ENCODE measurements at places on chromosomes 3 and 15. TPM values are rescaled to one million over a fixed set of nuclear protein-coding genes. Genes with fewer than 3 reads are reported as not detected.

The UBE2E2 gene
- total RNA-seq = 6.4 TPM

- peaks cover 19% of the 10 kb centered on the region for H3K4me1 ChIP-seq
- no peak overlapping the region for H3K4me3 ChIP-seq
- no peak for DNase-seq
- H3K27ac ChIP-seq = no peak overlapping the region
Observed at GRCh38 chr3:71191031-71191482, 392.5 kb downstream of the FOXP1 start.

DNA sequence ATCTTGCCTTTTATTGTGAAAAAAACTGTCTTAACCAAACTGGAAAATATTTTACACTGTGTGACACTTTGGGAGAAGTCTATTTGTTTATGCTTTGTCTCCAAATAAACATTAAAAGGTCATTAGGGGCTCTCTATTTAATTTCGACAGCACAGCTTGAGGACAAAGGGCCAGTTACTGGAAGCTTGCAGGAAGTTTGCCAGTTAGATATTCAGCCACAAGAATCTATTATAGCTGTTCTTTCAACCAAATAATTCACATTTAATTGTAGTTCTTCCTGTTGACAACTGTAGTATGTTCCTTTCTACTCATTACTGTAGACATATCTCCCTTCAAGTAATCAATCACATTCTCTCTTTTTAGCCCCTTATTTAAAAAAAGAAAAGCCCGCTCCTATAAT is 6.1 kb downstream of the CP start:
- DNase-seq = no peak
- H3K4me3 ChIP-seq = no peak overlapping the region
- no peaks in the 10 kb centered on the region for H3K4me1 ChIP-seq
- no peaks in the 10 kb centered on the region for H3K36me3 ChIP-seq

The CNTN3 gene
- not detected for total RNA-seq

DNA sequence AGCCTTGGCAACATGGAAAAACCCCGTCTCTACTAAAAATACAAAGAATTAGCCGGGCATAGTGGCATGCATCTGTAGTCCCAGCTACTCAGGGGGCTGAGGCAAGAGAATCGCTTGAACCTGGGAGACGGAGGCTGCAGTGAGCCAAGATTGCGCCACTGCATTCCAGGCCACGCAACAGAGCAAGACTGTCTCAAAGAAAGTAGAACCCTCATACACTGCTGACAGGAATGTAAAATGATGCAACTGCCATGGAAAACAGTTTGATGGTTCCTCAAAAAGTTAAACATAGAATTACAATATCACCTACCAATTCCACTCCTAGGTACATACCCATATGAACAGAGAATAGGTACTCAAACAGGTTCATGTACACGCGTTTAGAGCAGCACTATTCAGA is 158.9 kb downstream of the TBC1D5 start:
- H3K27me3 ChIP-seq = no peaks in the 10 kb centered on the region
- no peak overlapping the region for H3K4me3 ChIP-seq
- peaks cover 3% of the 10 kb centered on the region for H3K4me1 ChIP-seq

DNA sequence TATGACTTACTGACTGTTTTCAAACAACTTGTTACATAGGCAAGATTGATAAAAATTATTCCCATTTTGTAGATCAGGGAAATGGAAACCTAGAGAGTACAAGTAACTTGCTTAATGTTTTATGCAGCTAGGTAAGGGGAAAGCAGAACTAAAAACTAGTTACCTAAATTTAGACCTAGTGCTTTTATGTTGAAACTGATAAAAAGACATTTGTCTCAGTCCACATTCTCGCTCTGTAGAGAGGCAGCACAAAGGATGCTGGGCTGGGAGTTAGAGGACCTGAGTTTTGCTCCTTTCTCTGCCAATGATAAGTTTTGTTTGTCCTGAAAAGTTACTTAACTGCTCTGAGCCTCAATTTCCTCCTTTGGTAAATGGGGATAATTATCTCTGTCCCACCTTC is 17.4 kb downstream of the TIMP4 start:
- no peaks in the 10 kb centered on the region for H3K4me1 ChIP-seq
- no peak overlapping the region for H3K4me3 ChIP-seq
- no peak overlapping the region for H3K27ac ChIP-seq
- no peaks in the 10 kb centered on the region for H3K36me3 ChIP-seq

- DNase-seq = no peak
- no peaks in the 10 kb centered on the region for H3K4me1 ChIP-seq
- no peaks in the 10 kb centered on the region for H3K27me3 ChIP-seq
- H3K36me3 ChIP-seq = no peaks in the 10 kb centered on the region
- H3K27ac ChIP-seq = no peak overlapping the region
- no peak overlapping the region for H3K4me3 ChIP-seq
Observed at GRCh38 chr15:23857028-23857641, 170.0 kb upstream of the NDN start.

GRCh38 chr3:3538451-3538850 is 260.8 kb upstream of the LRRN1 start:
- no peak for DNase-seq
- H3K27ac ChIP-seq = no peak overlapping the region
- H3K27me3 ChIP-seq = no peaks in the 10 kb centered on the region
- no peaks in the 10 kb centered on the region for H3K4me1 ChIP-seq
- no peak overlapping the region for H3K4me3 ChIP-seq

GRCh38 chr3:117519776-117520175 is 810.2 kb downstream of the TUSC7 start:
- H3K27me3 ChIP-seq = no peaks in the 10 kb centered on the region
- no peaks in the 10 kb centered on the region for H3K4me1 ChIP-seq
- no peak overlapping the region for H3K27ac ChIP-seq
- no peak for DNase-seq
- no peak overlapping the region for H3K4me3 ChIP-seq

The CD200R1 gene
- total RNA-seq = 8.3 TPM

GRCh38 chr3:22555753-22556435 is 647.2 kb upstream of the UBE2E2 start:
- no peak overlapping the region for H3K4me3 ChIP-seq
- H3K4me1 ChIP-seq = no peaks in the 10 kb centered on the region
- no peak for DNase-seq
- H3K27me3 ChIP-seq = no peaks in the 10 kb centered on the region
- H3K36me3 ChIP-seq = peaks cover 4% of the 10 kb centered on the region

- no peaks in the 10 kb centered on the region for H3K36me3 ChIP-seq
- no peak overlapping the region for H3K4me3 ChIP-seq
- H3K4me1 ChIP-seq = peaks cover 22% of the 10 kb centered on the region
- no peaks in the 10 kb centered on the region for H3K27me3 ChIP-seq
Observed at GRCh38 chr3:143307613-143308183, 188.1 kb downstream of the CHST2 start.

- DNase-seq = no peak
- no peak overlapping the region for H3K27ac ChIP-seq
- H3K4me1 ChIP-seq = no peaks in the 10 kb centered on the region
- H3K4me3 ChIP-seq = no peak overlapping the region
- peaks cover 26% of the 10 kb centered on the region for H3K27me3 ChIP-seq
- H3K36me3 ChIP-seq = no peaks in the 10 kb centered on the region
Observed at GRCh38 chr3:100682056-100682853, 27.0 kb upstream of the TFG start.

- H3K4me3 ChIP-seq = peak within 1 kb of the TSS; percentile 91
- peaks cover 21% of the 10 kb centered on the region for H3K4me1 ChIP-seq
- H3K36me3 ChIP-seq = no peaks in the 10 kb centered on the region
Observed at GRCh38 chr3:49813497-49814174, at the start of gene UBA7. Gene UBA7, minus strand, starts transcription at chr3:49813953. Its CDS starts 166 bp downstream, at chr3:49813787.

DNA sequence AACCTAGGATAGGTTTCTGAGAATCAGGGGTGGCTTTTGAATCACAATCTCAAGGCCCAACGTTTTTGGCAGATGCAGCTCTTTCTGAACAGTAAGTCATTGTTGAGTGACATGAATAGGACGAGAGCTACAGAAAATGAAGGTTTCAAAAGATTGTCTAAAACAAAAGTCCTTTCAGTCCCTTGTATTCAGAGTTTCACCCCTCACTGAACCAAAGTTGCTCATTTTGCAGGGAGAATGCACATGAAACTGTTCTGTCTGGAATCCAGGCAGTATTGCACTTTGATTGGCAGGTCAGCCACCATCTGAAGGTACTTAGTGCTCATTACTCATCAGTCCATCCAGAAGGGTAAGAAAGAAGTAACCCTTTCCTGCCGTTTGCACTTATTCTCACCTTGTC is 24.1 kb upstream of the RASGRP1 start:
- H3K27me3 ChIP-seq = no peaks in the 10 kb centered on the region
- no peak for DNase-seq
- peaks cover 12% of the 10 kb centered on the region for H3K36me3 ChIP-seq
- H3K4me1 ChIP-seq = peaks cover 46% of the 10 kb centered on the region
- peak overlapping the region; percentile 57 for H3K4me3 ChIP-seq
- H3K27ac ChIP-seq = peak overlapping the region; percentile 91

- no peaks in the 10 kb centered on the region for H3K4me1 ChIP-seq
- H3K27ac ChIP-seq = no peak overlapping the region
- H3K36me3 ChIP-seq = no peaks in the 10 kb centered on the region
Observed at GRCh38 chr3:187261541-187261969, 30.0 kb downstream of the MASP1 start.

DNA sequence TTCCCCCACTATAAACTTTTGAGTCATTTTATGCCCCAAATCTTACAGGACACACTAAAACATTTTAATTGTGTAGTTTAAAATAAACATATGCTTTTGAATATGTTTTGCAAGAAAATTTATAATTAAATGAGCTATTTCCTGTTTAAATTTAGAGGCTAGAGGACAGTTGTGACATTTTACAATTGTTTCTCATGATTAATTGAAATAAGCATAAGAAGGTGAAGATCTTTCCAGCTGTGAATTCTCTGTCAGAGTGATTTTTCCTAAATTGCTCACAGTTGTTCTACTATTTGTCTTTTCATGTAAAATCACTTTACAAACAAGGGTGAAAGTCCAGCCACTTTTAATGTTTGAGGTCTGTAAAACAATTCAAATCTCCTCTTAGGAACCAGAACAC is 892.3 kb downstream of the CADM2 start:
- H3K36me3 ChIP-seq = peaks cover 4% of the 10 kb centered on the region
- no peak for DNase-seq
- H3K4me3 ChIP-seq = no peak overlapping the region
- no peak overlapping the region for H3K27ac ChIP-seq
- H3K27me3 ChIP-seq = no peaks in the 10 kb centered on the region
- no peaks in the 10 kb centered on the region for H3K4me1 ChIP-seq

DNA sequence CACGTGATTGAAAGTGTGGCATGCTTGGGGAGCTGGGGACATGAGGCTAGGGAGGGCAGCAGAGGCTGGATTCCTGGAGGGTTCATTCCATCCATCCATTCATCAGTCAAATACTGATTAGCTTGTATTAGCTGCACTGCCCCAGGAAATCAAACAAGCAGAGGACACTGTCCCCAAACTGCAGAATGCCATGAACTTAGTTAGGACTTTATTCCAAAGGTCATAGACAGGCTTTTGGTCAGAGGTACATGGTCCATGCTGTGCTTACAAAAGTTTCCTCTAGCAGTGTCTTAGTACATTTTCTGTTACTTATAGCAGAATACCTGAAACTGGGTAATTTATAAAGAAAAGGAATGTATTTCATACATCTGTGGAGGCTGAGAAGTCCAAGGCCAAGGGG is 47.7 kb downstream of the LMCD1 start:
- H3K4me1 ChIP-seq = no peaks in the 10 kb centered on the region
- no peaks in the 10 kb centered on the region for H3K36me3 ChIP-seq
- no peak for DNase-seq
- H3K27me3 ChIP-seq = peaks cover 3% of the 10 kb centered on the region
- no peak overlapping the region for H3K27ac ChIP-seq
- no peak overlapping the region for H3K4me3 ChIP-seq

DNA sequence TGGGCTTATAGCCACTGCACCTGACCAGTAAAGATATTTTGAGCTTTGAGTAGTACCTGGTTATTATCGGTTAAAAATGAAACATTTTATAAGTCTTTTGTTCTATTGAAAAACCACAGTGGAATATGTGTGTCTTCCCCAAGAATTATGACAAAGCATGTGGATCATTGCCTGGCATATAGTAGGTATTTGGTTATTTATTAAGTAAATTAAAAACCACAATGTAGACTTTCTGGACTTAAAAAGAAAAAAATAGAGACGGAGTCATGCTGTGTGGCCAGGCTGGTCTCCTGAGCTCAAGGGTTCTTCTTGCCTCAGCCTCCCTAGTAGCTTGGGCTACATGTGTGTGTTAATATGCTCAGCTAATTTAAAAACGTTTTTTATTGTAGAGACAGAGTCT is 43.5 kb downstream of the UBE2E2 start:
- no peaks in the 10 kb centered on the region for H3K4me1 ChIP-seq
- no peaks in the 10 kb centered on the region for H3K36me3 ChIP-seq
- H3K27ac ChIP-seq = no peak overlapping the region
- no peak for DNase-seq
- H3K4me3 ChIP-seq = no peak overlapping the region
- H3K27me3 ChIP-seq = peaks cover 10% of the 10 kb centered on the region

DNA sequence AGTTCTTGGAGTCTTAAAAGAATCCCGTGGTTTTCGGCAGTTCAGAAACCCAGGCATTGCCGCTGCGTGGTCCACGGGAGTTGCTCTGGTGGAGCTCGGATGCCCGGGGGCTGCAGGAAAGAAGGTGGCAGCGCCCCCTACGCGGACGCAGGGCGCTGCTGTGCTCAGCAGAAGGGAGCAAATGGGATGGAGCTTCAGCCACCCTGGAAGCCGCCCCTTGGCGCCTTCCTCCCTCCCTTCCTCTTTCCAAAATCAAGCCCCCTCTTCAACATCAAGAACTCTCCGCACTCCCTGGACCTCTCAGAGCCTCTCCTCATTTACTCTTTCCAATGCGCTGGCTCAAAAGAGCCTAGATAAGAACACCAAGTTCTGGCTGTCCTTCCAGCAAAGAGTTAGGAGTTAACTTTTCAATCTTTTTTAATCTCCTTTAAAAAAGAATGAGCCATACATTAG is 880 bp upstream of the CHRNA7 start:
- H3K4me1 ChIP-seq = no peaks in the 10 kb centered on the region
- no peak overlapping the region for H3K4me3 ChIP-seq
- no peak overlapping the region for H3K27ac ChIP-seq
- no peak for DNase-seq
- H3K36me3 ChIP-seq = no peaks in the 10 kb centered on the region

DNA sequence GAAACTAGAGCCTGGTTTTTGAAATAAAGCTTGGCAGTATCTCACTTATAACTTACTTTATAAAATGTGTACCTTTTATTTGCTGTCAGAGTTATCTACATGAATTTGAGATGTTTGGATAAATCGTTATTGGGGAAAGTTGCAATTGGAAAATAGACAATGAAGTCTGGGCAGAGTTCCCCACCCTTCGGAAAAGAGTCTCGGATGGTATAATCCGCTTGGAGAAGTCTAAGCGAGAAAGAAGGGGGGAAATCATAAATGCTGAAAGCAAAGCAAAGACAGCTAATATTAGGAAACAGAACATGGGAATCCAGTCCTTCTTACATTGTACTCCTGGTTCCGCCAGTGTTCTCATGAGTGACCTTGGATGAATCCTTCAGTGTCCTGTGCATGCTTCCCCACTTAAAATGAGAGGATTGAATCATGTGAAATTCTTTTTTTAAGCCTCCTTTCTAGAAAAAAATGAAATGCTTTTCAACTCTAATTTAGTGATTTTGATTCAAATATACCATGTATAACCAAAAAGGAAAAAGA is 162.4 kb downstream of the ATG7 start:
- H3K27ac ChIP-seq = no peak overlapping the region
- no peak for DNase-seq
- H3K4me1 ChIP-seq = no peaks in the 10 kb centered on the region
- no peaks in the 10 kb centered on the region for H3K27me3 ChIP-seq
- H3K36me3 ChIP-seq = no peaks in the 10 kb centered on the region
- no peak overlapping the region for H3K4me3 ChIP-seq

The AMOTL2 gene
- total RNA-seq = not detected

The ZBED2 gene
- 70.2 TPM for total RNA-seq

The C3orf49 gene
- not detected for total RNA-seq

- peaks cover 2% of the 10 kb centered on the region for H3K27me3 ChIP-seq
- no peak overlapping the region for H3K27ac ChIP-seq
- H3K4me3 ChIP-seq = no peak overlapping the region
- no peaks in the 10 kb centered on the region for H3K36me3 ChIP-seq
Observed at GRCh38 chr3:192851821-192852372, 65.8 kb downstream of the MB21D2 start.

Data from natural killer cell treated with Interleukin-12 subunit alpha and Interleukin-12 subunit beta and Interleukin-15 and Interleukin-18, amount 100 ng/mL, for 72 hours (primary cell).